Activated CD4-positive, alpha-beta T cell treated with anti-CD3 and anti-CD28 coated beads for 36 hours (primary cell): ENCODE measurements at places on chromosomes 16 and 17. TPM values are rescaled to one million over a fixed set of nuclear protein-coding genes. Genes with fewer than 3 reads are reported as not detected.

DNA sequence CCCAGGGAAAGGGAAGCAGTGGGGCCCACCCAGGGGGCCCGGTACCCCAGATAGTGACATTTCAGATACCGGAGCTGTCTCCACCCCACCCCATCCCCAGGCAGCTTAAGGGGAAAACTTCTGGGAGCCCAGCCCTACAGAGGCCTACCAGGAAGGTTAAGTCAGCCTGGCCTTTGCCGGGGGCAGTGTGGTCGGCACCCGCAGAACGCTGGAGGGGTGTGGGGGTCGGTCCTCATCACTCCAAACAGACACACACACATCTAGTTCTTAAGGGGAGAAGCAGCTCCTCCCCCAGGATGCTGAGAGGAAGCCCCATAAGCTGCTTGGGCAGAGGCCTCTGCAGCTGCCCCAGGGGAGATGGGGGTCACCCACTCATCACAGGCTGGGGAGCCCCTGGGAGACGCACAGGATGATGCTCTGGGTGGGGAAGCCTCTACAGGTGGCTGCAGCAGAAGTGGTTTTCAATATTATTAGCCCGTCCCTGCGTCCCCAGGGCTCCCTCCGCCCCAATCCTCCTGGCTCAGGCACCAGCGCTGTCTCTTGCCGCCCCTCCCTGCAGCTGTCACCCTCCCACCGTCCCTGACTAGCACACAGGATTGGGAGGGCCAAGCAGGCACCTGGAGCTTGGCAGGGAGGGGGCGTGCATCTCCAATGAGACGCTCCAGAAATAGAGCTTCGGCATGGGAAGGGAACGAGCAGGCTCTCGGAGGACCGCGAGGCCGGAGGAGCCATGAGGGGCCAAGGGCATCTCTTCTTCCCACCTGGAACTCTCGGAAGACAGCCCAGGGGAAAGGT lies 1.4 kb upstream of the ABR start:
- peak; percentile 15 for DNase-seq

DNA sequence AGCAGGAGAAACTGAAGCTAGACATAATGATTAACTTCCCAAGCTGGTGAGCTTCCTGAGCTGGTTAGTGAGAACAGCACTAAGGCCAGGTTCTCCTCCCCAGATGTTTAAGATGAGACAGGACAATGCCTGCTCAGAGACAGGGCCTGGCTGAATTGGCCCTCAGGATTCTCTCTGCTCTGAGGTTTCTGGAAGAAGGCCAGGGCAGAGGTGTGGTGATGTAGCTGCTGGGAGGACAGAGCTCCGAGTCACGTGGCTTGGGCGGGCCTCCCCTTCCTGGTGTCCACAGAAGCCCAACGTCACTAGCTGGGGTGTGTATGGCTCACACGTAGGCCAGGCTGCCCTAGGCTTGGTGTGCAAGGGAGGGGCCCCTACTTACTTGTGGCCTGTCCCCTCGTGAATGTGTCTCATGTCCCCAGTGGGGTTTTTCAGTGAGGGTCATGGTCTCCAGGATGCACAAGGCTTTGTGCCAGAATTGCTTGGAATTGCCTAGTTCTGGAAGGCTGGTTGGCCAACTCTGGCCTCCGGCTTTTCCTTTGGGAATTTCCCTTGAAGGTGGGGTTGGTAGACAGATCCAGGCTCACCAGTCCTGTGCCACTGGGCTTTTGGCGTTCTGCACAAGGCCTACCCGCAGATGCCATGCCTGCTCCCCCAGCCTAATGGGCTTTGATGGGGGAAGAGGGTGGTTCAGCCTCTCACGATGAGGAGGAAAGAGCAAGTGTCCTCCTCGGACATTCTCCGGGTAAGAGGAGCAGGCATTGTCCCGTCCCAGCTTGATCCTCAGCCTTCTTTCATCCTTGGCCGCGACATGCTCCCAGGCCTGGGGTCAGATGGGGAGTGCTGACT lies 3.4 kb downstream of the NOD2 start:
- peak; percentile 81 for DNase-seq

DNA sequence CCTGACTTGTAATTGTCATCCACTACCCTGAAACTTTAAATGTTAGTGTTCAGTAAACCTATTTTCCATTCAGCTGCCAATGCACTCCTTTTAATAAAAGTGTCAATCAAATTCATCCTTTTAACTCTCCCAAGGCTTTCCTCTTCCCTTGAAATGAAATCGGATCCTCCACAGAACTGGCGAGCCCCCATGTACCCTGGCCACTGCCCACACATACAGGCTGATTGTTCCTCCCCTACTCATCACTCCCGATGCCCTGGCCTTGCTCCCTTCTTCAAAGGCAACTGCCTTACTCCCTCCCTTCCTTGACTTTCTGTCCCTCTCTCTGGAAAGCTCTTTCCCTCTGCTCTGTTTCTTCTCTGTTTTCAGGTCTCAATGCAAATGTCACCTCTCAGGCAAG lies 7.6 kb downstream of the KRT33A start:
- DNase-seq = no peak

GRCh38 chr17:20315821-20316220 lies 151.5 kb downstream of the LGALS9B start:
- DNase-seq = no peak

GRCh38 chr16:84239141-84239769 lies 557 bp downstream of the KCNG4 start:
- DNase-seq = no peak

DNA sequence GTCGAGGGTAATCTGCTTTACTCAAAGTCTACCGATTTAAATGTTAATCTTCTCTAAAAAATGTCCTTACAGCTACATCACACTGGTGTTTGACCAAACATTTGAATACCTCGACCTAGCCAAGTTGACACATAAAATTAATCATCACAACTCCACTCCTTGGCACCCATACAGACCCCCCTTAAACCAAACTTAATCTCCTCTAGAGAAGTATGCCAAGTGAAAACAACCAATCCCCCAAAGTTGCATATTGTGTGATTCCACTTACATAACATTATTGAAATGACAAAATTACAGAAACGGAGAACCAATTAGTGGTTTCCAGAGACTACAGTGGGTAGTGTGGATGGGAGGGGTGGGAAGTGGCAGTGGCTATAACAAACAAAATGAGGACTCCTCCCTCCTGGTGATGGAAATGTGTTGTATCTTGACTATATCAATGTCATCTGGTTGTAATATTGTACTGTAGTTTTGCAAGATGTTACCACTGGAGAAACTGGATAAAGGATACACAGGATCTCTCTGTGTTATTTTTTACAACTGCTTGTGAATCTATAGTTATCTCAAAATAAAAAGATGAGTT lies 39.4 kb downstream of the CAPNS2 start:
- no peak for DNase-seq

GRCh38 chr17:57545731-57546342 lies 199.3 kb downstream of the CCDC182 start:
- no peak for DNase-seq

DNA sequence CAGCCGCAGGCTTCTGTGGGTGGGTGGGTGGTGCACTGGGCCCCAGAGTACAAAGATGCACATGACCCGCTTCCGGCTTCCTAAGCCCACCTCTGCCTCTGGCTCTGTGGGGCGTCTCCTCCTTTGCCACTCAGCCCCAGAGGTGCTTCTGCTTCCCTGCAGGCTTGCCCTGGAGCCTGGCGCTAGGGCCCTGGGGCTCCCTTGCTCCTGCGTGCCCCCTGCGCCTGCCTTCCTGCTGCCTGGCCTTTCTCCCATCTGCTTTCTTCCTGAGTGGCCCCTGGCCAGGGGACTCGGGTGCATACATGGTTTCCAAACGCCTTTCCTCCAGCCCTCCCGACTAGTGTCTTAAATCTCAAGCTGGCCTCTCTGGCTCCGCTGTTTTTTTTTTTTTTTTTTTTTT lies 3.4 kb downstream of the WWOX start:
- no peak for DNase-seq

- peak; percentile 76 for DNase-seq
Observed at GRCh38 chr17:4485676-4486646, 12.7 kb upstream of the SPNS2 start.

GRCh38 chr16:68750193-68750695 lies 13.2 kb downstream of the CDH1 start:
- DNase-seq = no peak

DNA sequence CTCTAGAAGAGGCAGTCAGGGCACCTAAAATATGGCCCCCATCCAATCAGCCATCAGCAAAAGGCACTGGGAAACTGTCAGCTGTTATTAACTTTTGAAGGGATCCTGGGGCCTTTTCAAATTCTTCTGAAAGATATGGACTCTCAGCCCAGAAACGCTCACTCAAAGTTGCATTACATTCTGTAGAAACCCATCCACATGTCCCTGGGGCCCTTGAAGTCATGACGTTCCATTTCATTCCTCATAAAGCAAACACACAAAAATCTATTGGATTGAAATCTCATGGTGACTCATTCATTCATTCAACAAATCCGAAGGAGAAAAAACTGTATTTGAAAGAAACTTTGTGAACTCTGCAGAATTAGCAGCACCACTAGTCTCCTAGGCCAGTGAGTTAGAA lies 215.3 kb downstream of the C16orf95 start:
- DNase-seq = no peak

- DNase-seq = no peak
Observed at GRCh38 chr16:79970551-79971236, 370.2 kb upstream of the MAF start.

- DNase-seq = no peak
Observed at GRCh38 chr17:68603656-68604055, 2.5 kb upstream of the FAM20A start.

GRCh38 chr16:67672739-67673662 lies 6.4 kb downstream of the C16orf86 start:
- peak; percentile 77 for DNase-seq

DNA sequence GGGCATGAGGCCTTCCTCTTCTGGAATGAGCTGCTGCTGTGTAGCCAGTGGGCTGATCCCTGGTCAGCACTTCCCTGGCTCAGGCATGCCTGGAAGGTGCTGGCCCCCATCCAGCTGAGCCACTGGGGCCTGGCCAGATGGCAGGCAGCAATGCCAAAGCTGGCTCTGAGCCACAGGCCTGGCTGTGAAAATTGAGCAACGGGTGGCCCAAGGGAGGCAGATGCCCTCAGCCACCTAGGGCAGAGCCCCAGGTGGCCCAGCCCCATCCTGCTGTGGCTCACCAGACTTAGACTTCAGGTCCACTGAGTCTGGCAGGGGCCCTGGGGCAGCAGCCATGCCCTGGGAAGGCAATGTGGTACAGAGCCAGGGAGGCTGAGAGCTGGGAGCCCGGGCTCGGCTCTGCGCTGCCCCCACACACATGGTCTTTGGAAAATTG lies 8.5 kb upstream of the CRHR1 start:
- DNase-seq = no peak

- no peak for DNase-seq
Observed at GRCh38 chr17:16913463-16913862, 58.5 kb downstream of the TNFRSF13B start.

DNA sequence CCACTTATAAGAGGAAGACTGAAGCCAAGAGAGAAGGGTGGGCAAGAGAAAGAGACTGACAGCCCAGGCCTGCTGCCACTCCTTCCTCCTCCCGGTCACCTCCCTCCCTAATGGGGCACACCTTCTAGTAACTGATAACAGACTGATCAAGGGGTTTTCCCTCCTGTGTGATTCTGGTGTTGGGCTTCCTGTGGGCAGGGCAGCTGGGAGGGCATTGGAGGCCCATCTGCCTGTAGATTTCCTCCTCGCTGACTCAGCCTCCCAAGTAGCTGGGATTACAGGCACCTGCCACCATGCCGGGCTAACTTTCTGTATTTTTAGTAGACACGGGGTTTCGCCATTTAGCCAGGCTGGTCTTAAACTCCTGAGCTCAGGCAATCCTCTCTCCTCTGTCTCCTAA lies 16.2 kb downstream of the CA4 start:
- peak; percentile 50 for DNase-seq

DNA sequence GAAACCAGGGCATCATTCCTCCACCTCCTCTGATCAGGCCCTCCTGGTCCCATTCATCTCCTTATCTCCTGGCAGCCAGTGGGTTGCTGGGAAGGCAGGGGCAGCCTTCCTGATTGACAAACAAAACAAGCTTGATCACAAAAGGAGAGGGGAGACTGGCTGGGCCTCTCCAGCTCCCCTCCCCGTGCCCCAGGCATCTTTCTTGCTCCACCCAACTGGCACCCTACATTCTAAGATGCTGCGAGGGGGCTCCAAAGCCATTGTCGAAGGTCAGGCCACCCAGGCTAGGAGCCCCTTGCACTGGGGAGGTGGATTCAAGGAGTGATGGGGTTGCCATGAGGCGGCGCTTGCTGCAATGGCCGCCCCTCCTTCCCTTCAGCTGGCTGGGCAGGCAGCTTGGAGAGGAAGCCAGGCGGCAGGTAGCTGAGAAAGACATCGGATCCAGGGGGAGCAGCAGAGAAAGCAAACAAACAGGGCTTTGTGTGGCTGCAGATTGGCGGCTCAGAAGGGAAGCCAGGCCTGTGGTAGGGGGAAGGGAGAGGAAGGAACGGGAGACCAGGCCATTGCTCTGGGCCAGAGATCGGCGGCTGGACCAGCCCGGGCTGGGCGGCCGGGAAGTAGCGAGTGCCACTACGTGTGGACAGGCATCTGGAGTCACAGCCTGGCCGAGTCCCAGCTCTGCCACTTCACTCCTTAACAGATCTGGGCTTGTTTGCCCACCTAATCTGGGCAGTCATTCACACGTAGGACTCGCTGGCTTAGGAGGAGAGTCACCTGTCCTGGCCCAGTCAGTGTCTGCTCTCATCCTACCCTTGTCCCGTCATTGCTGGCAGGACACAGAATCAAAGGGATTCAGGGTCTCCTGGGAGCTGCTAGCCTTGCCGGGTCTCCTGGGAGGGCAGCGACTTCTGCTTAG lies 12.3 kb downstream of the RAI1 start:
- DNase-seq = peak; percentile 13

- DNase-seq = no peak
Observed at GRCh38 chr17:26731005-26731921, 562.7 kb upstream of the WSB1 start.

- DNase-seq = peak; percentile 66
Observed at GRCh38 chr16:21301168-21301894, 23.2 kb upstream of the CRYM start.

DNAH2 gene
- not detected for total RNA-seq

DPEP3 gene
- total RNA-seq = 0.11 TPM

NAA38 gene
- total RNA-seq = 64.7 TPM

HP gene
- total RNA-seq = not detected

LDAF1 gene
- total RNA-seq = 7.2 TPM

CALB2 gene
- not detected for total RNA-seq

ACSM3 gene
- total RNA-seq = 17.6 TPM

KLHL10 gene
- 0.19 TPM for total RNA-seq

KRTAP4-4 gene
- not detected for total RNA-seq
